Inflammatory macrophage (primary cell): ENCODE measurements at places on chromosomes 5 and 9.

DNA sequence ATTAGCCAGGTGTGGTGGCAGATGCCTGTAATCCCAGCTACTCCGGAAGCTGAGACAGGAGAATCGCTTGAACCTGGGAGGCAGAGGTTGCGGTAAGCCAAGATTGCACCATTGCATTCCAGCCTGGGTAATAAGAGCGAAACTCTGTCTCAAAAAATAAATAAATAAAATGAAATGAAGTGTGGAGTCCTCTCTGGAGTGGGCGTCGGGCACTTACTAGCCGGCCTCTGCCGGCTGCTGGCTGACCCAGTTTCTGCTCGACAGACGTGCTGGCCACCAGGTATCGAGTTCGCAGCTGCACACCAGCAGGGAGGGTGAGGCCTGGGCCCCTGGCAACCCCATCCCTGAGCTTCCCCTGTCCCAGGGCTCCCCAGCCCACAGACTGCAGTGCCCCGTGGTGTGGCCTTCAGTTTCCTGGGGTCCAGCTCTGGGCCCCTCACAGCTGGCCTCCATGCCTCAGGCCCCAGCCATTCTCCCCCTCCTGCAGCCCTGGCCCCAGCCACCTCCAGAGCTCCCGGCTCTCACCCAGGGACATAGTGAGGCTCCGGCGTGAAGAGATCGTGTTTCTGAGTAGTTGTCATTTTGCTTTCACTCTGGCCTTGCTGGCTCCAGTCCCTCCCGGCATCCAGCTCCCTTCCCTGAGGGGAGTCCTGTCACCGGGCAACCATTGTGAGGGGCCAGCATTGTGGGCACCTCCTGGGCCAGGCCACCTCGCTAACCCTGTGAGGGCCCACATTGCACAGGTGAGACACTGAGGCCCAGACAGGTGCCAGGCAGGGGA is 3.8 kb upstream of the STPG3 start:
- no peak for DNase-seq

DNA sequence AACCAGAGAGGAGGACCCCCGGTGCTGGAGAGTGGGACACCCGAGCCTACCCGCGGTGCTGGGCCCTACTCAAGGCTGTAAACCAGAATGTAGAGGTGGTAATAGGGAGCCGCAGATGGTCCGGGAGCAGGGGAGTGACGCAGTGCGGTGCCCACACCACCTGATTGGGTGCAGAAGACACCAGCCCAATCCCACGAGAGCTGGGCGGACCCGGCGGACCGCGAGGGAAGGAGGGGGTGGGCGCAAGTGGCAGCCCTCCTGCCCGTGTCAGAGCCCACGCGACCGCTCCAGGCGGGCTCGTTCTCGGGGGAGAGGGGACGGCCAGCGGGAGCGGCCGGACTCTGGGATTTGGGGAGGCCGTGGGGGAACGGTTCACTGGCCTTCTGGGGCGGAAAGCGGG is 71.2 kb downstream of the C9orf50 start:
- no peak for DNase-seq

GRCh38 chr5:129322968-129323367 is 137.1 kb upstream of the ADAMTS19 start:
- no peak for DNase-seq

- no peak for DNase-seq
These were observed 65.3 kb downstream of the ARSB start for GRCh38 chr5:78919796-78920195.

- no peak for DNase-seq
These were observed 27.4 kb downstream of the NCS1 start for GRCh38 chr9:130199605-130200004.

- DNase-seq, result peak; percentile 62
These were observed 2.0 kb downstream of the LARP1 start for GRCh38 chr5:154756868-154757813.

- no peak for DNase-seq
These were observed 97.6 kb upstream of the LHFPL2 start for GRCh38 chr5:78746021-78746770.

DNA sequence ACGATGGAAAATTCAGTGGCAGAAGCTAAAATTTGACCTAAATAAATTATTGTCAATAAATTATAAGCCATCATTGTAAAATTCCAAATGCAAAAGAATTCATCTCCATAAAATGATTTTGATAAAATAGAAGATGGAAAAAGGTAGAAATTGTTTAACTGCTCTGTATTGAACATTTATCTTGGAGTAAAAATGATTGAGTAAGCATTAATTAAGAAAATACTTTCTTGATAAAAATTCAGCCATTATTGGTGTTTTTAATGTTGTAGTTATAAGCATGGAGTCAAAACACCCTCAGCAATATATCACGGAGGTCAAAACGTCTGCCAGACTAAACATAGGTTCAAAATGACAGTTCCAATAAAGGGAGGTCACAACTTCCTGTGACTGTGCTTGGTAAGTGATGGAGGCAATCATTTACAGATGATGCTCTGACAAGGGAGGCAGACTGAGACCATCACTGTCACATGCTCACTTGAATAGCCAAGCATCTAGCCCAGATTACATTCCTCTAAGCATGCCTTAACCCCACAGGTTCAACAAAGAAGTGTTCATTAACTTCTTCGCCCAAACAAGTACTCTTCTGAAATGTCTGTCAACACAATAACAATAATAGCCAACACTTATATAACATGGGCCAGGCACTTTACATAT is 69.5 kb downstream of the SH3TC2 start:
- no peak for DNase-seq

DNA sequence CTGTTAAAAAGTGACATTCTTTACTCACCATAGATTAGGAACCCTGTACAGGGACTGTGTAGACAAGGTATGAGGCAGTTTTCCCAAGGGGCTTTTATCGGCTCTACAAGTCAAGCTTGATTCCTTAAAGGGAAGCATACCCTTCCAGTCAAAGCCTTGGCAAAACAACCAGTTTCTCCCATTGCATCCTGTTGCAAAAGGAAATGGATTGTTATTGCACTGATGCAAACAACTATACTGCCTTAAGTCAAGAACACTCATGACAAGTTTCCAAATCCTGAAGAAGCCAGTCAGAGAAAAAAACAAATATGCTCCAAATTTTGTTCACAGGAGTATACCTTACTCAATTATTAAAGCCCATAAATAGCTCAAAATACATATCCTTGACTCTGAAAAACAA is 67.5 kb downstream of the RGMB start:
- no peak for DNase-seq

GRCh38 chr9:126303488-126303887 is 23.1 kb upstream of the MVB12B start:
- DNase-seq, result no peak

DNA sequence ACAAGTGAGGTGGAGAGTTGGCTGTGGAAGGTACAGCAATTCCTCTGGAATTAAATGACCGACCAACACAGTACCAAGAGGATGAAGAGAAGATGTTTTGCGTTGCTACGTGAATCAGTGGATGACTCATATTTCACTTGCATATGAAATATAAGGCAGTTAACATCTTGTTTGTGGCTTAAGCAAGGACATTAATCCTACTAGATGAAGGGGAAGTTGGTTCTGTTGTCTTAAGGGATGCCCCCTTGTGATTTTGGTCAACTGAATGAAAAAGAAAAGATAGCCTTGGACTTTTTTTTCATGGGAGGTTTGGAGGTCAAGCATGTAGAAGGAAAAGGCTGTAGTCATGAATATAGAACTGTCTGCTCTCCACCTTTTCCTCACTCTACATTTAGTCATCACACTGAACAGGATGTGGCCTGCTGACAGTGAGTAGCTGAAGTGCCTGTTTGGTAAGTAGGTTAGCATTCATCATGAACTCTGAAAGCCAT is 33.9 kb downstream of the VLDLR start:
- no peak for DNase-seq

DNA sequence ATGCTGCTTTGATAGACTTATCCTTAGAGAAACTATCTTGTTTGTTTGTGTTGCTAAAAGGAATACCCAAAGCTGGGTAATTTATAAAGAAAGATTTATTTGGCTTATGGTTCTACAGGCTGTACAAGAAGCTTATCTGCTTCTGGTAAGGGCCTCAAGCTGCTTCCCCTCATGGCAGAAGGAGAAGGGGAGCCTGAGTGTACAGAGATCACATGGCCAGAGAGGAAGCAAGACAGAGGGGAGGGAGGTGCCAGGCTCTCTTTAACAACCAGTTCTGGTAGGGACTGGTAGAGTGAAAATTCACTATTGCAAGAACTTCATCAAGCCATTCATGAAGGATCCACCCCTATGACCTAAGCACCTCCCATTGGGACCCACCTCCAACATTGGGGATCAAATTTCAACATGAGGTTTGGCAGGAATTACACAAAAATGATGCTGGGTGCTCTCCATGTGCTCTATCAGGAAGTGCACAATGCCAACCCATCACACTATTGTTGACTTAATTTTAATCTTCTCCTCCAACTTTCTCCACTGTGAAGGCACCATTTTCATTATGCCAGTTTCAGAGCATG is 115.1 kb upstream of the SHB start:
- peak; percentile 5 for DNase-seq

DNA sequence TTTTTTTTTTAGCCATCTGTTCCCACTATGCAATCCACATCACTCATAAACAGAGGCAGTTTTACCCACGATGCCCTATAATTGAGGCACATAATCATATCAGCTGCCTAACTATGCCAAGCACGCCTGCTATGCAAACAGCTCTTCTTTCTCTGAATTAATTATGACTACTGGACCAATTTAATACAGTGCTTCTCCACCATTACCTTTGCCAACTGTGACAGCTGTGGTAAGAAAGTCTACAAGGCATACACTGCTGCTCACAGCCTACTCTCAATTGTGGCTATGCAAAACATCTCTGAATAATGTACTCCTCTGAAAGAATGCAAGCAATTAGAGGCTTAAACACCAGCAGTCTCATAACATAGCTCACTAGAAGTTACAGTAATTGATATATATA is 97.1 kb downstream of the DTWD2 start:
- DNase-seq, result no peak

- no peak for DNase-seq
These were observed 8.4 kb downstream of the LHX3 start for GRCh38 chr9:136196404-136197083.

DNA sequence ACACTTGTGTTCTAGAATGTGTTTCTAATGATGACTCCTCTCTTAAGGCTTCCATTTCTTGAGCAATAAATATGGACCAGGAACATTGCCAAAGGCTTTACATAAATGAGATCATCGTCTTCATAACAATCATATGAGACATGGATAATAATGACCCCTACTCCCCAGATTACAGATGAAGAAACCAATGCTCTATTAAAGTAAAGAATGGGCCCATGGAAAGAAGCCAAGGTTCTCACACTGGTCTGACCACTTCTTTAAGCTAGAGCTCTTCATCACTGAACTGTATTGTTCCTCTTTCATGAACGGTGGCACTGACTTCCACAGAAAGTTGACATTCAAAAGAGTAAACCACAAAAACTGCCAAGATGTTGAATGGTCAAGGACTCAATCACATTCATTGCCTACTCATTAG is 65.3 kb downstream of the MARCHF3 start:
- DNase-seq, result no peak

DNA sequence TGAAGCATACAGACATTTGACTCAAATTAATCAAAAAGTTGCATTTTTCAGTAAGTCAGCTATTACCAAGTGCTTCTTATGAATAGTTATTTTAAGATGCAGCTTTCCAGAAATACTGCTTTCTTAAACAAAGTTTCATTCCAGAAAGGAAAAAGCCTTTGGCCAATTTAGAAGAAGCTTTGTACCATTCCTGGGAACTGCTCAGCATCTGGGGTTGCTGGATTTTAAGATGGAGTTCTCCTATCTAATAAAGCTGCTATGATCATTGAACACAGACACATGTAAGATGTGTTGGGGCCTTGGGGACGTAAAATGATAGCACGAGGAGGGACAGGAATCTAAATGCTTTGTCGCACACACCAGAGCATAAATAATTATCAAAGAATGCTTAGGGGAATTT is 130.8 kb downstream of the SEMA5A start:
- no peak for DNase-seq

DNA sequence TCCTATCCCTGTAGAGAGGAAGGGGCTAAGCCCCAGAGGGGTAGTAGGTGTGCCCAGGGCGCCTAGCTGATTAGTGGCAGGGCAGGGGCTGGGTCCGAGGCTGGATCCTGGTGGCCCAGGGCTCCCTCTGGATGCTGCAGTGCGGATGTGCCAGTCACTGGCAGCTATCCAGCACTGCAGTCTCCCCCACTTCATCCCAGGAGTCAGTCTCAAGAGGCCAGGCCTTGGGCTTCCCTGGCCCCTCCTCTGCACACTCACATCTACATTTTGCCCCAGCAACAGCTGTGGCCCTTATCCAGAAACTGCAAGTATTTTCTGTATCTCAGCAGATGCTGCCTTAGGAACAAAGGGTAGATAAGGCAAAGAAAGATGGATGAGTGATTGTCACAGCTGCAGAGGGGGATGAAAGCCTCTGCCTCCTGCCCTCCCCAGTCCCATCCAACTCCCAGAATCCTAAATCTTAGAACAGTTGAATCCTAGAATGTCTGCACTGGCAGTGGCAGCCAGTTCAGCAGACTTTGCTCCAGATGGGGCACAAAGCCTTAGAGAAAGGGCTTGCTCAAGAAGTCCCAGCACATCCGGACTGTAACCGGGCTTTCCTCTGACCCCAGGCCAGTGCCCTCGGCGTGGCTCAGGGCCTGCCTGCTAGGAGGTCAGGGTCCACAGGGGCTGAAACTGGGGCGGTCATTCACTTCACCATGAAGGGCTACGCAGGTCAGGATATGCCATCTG is 1.6 kb downstream of the ANXA6 start:
- DNase-seq, result peak; percentile 7

DNA sequence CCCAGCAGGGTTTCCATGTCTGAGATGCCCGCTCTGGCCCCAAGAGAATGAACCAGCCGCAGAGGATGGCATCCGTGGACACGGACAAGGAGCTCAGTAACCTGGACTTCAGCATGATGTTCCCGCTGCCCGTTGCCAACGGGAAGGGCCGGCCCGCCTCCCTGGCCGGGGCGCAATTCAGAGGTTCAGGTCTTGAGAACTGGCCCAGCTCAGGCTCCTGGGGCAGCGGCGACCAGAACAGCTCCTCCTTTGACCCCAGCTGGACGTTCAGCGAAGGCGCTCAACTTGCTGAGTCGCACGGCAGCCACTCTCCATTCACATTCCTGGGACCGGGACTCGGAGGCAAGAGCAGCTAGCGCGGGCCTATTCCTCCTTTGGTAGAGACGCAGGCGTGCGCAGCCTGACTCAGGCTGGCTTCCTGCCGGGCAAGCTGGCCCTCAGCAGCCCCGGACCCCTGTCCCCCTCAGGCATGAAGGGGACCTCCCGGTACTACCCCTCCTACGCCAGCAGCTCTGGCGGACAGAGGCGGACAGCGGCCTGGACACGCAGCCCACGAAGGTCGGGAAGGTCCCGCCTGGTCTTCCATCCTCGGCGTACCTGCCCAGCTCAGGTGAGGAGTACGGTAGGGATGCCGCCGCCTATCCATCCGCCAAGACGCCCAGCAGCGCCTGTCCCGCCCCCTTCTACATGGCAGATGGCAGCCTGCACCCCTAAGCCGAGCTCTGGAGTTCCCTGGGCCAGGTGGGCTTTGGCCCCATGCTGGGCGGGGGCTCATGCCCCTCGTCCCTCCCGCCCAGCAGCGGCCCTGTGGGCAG is 74.4 kb downstream of the INSL6 start:
- no peak for DNase-seq

- no peak for DNase-seq
These were observed 5.8 kb downstream of the GABBR2 start for GRCh38 chr9:98702835-98703380.

GRCh38 chr5:16304846-16305245 is 125.3 kb upstream of the MARCHF11 start:
- DNase-seq, result no peak
